Renal cortex interstitium (tissue), 15 donors: ENCODE measurements at places on chromosomes 3 and 15.

- no peak for DNase-seq
These were observed 125.1 kb upstream of the ZBTB20 start for GRCh38 chr3:115272036-115272824.

GRCh38 chr3:127233371-127233770 is 40.4 kb downstream of the PRR23E start:
- DNase-seq: peak; percentile 17

GRCh38 chr3:36993326-36994283 is at the start of gene MLH1:
Gene MLH1, plus strand, starts transcription at chr3:36993518. Its CDS starts 30 bp downstream, at chr3:36993548.
- peak; percentile 100 for DNase-seq

DNA sequence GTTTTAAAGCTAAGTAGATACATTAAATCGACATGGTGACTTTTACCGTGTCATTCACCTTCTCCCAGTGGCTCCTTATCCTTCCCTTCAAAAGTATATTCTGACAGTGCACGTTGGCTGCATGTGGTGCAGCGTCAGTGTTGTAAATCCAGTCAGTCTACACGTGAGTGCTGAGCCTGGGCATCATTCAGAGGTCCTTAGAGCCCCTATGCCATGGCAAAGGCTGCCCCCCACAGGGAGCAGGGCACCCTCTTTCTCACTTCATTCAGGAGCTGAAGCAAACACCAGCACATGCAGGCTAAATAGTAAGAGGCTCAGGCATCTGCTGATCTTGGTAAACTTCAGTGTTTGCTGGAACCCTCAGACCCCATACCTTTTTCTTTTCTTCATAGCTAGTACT is 43.3 kb downstream of the RASGRP1 start:
- DNase-seq: no peak

DNA sequence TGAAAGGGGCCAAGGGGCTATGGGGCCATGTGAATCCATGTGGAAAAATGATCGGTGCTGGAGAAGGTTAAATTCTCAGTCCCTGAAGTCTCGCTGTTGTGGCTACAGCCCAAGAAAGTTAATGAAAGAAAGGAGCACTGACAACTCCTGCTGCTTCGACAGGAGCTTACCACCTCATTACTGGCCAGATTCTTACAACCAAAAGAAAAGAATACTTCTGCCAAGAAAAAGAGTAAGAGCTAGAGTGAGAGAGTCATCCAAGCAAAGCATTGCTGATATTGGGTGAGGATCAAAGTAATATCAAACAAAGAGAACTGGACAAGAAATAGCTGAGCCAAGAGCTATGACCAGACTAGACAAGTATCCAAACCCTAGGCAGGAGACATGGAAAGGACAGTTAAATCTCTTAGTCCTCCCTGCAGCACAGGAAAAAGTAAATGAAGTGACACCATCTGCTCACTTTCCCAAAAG is 348.4 kb upstream of the PLSCR5 start:
- no peak for DNase-seq

DNA sequence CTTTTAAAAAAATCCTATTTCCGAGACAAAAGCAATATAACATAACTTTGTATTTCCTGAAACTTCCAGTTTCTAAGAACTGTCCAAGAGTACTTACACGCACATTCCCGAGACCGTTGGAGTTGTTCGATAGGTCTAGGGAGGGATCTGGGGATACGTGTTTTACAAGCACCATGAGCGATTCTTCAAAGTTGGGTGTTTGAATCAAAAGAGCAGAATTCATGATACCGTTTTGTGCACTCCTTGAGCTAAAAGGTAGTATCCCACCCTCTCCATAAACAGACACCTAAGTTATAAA is 700 bp upstream of the EDEM1 start:
- no peak for DNase-seq

- DNase-seq: no peak
These were observed 259.4 kb downstream of the RORA start for GRCh38 chr15:60969658-60970057.

GRCh38 chr15:57237301-57237642 is 139.0 kb upstream of the CGNL1 start:
- DNase-seq: no peak

- no peak for DNase-seq
These were observed 3.0 kb downstream of the CXCR6 start for GRCh38 chr3:45946307-45946706.

GRCh38 chr15:53721334-53722087 is 38.0 kb downstream of the WDR72 start:
- no peak for DNase-seq

DNA sequence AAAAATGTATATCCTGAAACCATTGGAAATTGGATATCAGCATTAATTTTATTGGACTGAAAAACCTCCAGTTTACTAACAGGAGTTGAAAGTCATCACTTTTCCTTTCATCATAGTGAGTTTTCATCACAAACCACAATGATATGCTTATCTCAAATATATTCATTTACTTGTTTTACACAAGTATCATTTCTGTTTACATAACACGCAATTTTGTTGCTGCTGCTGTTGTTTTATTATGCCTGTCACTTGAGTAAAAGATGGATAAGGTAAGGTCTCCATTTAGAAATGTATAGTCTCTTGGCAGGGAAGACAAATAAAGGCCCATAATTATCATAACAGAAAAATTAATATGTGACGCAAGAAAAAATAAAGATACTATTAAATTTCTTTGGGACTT is 199.2 kb downstream of the TP63 start:
- no peak for DNase-seq

DNA sequence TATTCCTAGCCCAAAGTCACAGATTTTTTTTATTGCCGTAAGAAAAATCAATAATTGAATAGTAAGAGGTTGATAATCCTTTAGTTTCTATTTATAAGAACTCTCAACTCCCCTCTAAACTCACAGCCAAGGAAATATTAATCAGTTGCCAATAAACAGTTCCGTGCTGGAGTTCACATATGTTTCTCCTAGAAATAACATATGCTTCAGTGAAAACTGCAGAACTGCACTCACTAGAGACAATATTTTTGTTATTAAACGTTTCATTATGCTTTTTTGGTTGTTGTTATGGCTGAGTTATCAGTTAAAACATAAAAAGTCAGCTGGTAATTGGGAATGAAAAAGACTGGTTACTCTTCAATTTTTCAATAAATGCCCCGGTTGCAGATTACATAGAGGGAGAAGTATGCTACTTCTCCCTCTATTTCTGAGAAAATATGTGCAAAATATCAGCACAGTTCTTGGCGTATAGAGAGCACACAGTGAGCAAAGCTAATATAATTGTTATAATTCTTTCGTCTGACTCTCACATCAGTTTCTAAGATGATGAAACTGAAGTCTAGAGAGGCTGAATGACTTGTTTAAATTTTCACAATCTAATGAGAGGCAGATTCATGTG is 781.2 kb upstream of the GRM7 start:
- DNase-seq: no peak

- DNase-seq: no peak
These were observed 9.0 kb downstream of the ARPP21 start for GRCh38 chr3:35648347-35648746.

DNA sequence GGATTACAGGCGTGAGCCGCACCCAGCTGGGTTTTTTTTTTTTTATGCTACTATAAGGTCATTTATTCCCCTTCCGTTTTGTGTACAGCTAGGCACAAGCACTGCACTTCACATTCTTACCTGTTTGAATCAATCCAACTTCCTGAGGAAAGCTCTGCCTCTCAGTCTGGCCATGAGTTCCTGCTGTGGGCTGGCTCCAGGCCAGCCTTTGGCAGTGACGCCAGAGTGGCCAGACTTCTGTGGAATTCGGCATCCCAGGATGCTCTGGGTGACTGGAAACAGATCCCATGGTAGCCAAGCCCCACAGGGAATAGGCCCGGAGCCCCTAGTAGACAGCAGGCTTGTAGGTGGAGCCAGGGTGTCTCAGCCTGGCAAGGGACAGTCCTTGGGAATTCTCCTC is 21.5 kb upstream of the TIMP4 start:
- no peak for DNase-seq

- no peak for DNase-seq
These were observed 6.5 kb upstream of the VPS8 start for GRCh38 chr3:184805351-184806038.

DNA sequence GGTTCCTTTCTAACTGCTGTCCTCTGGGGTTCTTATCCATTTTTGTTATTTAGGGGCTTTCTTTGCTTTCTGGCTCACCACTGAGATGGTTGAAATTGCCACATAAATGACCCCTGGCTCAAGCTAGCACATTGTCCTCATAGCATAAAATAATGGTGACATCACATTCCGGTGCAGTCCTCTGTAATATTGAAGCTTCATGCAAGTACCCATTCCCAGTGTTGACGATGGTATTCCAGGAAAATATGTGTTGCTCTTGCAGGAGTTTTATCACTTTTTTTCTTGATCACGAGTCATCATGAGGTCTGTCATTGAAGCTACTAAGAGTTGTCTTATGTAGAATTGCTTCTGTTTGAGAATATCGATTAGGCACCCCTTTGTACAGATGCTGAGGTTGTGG is 56.1 kb downstream of the CRTC3 start:
- DNase-seq: no peak

DNA sequence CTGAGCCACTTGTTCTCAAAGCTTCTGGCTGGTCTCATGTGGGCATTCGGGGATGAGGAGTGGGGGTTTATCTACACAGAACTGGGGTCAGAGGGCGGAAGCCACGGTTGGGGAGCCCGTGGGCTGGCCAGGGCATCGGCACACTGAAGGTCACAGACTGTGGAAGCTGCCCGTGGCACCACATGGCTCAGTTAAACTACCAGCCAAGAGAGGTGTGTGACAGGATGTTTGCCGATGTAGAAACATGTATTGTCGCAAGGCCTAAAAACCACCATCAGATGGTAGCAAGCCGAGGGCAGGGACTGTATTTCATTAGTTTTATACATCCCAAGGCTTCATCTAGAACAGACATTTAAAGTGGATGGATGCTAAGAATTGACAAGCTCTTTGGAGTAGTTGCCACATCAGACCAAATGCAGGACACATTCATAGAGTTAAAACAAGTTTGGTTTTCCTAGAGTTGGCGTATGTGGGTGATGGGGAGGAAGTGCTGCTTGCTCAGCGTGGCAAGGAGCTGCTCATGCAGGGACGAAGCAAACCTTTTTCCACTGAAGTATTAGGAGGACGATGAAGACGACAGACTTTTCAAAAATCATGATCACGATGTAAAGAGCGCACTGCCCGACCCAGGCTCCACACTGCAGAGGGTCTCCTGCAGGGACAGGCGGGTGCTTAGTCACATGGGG is 9.6 kb upstream of the MUSTN1 start:
- DNase-seq: no peak

DNA sequence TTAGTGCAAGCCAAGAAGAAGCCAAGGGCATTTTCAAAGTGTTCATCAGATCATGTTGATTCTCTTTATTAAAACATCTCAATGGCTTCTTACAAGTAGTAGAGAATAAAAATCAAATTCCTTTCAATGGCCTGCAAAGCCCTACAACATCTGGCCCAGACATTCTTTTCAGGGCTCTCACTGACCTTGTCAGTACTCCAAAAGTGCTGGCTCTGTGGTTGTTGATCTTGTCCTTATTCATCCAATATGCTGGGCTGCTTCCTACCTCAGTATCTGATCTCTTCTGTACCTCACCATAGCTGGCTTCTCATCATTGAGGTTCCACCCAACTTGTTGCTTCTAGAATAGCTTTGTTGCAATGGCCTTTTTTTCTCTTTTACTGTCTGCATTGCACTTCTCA is 74.0 kb upstream of the SAMMSON start:
- DNase-seq: no peak

DNA sequence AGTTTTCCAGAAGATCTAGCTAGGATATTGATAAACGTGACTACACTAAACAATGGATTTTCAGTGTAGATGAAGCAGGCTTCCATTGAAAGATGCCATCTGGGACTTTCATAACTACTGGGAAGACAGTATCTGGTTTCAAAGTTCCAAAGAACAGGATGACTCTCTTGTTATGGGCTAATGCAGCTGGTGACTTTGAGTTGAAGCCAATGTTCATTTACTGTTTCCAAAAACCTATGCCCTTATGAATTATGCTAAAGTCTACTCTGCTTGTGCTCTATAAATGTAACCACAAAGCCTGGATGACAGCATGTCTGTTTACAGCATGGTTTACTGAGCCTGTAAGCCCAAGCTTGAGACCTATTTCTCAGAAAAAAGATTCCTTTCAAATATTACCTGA is 245.4 kb downstream of the GBE1 start:
- DNase-seq: no peak

GRCh38 chr15:57537072-57537471 is 54.6 kb upstream of the MYZAP start:
- DNase-seq: no peak

DNA sequence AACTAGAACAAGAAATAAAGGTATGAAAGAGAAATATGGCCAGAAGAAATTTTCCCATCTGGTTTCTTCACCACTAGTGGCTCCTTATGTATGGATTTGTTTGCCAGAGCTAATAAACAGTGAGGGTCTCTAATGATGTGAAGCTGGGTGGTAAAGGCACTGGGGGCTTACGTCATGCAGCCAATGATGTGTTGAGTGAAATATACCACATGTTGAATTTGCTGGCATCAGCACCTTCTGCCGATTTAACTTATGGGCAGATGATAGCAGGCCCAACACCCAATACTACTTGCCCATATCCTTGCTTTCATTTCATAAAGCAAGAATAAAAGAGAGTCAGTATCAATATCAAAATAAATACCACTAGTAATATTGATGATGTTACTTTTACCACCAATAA is 133.0 kb downstream of the THRB start:
- no peak for DNase-seq

- no peak for DNase-seq
These were observed 178.2 kb upstream of the GOLIM4 start for GRCh38 chr3:168273917-168274316.

- no peak for DNase-seq
These were observed 17.6 kb downstream of the IFT80 start for GRCh38 chr3:160381470-160381869.

DNA sequence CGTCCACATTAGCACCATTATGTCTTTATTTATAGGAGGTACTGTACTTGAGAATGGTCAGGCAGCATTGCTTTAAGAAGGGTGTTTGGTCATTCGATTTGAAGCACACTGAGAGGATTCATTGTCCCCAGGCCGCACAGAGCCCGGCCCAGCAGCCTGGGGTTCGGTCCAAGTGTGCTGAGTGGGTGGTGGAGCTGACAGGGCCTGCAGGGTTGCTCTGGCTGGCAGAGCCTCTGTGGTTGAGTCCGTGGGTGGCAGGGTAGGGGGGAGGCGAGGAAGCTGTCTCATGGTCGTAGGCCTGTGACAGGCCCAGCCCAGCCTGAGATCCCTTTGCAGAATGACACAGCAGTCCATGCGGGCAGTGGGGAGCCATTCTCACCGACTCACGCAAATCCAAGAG is 227.7 kb upstream of the TOPAZ1 start:
- no peak for DNase-seq

DNA sequence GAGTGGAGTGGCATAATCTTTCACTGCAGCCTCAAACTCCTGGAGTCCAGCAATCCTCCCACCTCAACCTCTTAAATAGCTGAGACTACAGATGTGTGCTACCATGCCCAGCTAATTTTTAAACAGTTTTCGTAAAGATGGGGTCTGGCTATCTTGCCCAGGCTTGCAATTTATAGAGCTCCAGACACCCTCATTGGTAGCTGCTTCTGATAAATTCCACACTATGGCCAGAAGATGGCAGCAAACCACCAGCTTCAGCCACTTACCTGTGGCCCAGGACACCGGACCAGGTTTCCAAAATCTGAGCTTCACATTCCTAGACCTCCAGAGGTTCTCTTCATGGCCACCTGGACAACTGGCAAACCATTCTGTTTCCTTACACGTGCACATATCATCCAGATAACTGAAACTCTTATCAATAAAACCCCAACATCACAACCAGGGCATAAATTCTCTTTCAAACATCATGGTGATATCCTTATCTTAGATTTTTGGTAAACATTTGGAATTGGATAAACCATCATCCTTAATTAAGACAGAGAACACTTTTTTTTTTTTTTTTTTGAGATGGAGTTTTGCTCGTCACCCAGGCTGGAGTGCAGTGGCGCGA is 28.9 kb downstream of the FBXW12 start:
- peak; percentile 45 for DNase-seq
